ENCODE measurements at places on chromosomes 11 and 22. TPM values are rescaled to one million over a fixed set of nuclear protein-coding genes. Genes with fewer than 3 reads are reported as not detected.

MUC15 gene
- not detected for total RNA-seq

SHISAL1 gene
- total RNA-seq = not detected

POU2AF2 gene
- not detected for total RNA-seq

MYOD1 gene
- total RNA-seq = not detected

DNA sequence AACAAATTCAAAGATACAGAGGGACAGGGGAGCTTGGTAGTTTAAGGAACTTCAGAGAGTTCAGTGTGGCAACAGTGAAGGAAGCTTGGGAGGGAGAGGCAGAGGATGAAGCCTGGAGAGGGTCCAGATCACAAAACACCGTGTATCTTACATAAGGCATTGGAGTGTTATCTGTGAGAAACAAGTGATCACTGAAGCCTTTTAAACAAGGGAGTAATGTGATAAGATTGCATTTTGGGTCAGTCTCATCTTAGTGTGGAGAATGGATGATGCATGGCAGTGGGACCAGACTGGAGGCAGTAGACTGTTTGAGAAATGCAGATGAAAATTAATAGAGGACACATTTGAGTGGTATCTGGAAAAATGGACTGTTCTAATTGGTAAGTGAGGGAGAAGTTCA lies 79.4 kb downstream of the EXT2 start:
- H3K4me3 ChIP-seq = no peak overlapping the region
- H3K4me1 ChIP-seq = peaks cover 3% of the 10 kb centered on the region
- no peak overlapping the region for H3K27ac ChIP-seq
- H3K27me3 ChIP-seq = no peaks in the 10 kb centered on the region

DNA sequence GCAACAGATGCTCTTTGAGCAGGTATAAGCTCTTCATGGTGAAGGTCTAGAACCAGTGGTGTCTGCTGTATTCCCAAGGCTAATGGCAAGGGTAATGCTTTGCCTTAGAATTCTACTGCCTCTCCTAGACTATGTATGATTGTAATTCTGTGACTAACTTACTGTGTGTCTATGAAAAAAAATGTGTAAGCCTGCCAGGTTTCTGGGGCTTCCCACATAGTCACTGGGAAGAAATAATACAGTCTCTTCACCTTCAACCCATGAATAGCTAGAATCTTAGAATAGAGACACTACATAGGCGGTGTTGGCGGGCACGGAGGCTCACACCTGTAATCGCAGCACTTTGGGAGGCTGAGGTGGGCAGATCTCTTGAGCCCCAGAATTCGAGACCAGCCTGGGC lies 84.1 kb downstream of the C11orf91 start:
- H3K36me3 ChIP-seq = no peaks in the 10 kb centered on the region
- no peaks in the 10 kb centered on the region for H3K4me1 ChIP-seq
- DNase-seq = no peak
- H3K27me3 ChIP-seq = peaks cover 13% of the 10 kb centered on the region

GRCh38 chr11:120168108-120168959 lies 30.4 kb upstream of the TRIM29 start:
- H3K27ac ChIP-seq = no peak overlapping the region
- peak overlapping the region; percentile 62 for H3K4me3 ChIP-seq
- peaks cover 3% of the 10 kb centered on the region for H3K4me1 ChIP-seq
- no peak for DNase-seq
- H3K36me3 ChIP-seq = no peaks in the 10 kb centered on the region

DNA sequence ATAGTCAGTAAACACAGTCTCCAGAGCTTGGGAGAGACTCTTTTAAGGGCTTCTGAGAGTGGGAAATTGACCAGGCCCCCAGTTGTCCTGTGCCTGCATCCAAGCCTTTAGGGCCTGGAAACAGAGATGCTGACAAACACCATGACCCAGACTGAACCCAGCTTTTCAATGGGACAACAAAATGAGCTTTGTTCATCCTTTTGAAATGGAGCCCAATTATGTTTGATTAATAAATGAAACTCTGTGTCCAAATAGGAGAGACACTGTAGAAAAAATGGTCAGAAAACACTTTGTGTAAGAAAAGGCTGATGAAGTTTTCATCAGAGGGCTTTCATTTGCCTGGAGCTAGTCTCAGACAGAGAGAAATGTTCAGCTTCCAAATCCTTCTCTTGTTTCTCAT lies 146.0 kb downstream of the RRAS2 start:
- no peak overlapping the region for H3K27ac ChIP-seq
- no peak for DNase-seq
- H3K4me3 ChIP-seq = no peak overlapping the region
- no peaks in the 10 kb centered on the region for H3K27me3 ChIP-seq
- no peaks in the 10 kb centered on the region for H3K4me1 ChIP-seq

DNA sequence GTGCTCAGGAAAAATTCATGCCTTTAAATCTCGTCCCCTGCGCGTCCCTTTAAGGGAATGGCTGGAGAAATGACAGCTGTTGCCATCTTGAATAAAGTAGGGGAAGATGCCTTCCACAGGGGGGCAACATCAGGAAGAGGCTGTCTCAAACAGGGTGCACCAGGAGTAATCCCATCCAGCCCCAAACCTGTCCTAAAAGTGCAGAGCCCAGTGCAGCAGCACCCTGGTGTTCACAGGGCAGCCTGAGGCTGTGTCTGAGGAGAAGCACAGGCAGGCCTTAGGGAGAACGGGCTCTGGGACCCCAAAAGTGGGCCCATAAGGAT lies 10.8 kb upstream of the C11orf96 start:
- H3K4me1 ChIP-seq = peaks cover 7% of the 10 kb centered on the region
- DNase-seq = no peak
- H3K27me3 ChIP-seq = peaks cover 4% of the 10 kb centered on the region
- no peaks in the 10 kb centered on the region for H3K36me3 ChIP-seq
- H3K27ac ChIP-seq = no peak overlapping the region
- no peak overlapping the region for H3K4me3 ChIP-seq

- H3K27me3 ChIP-seq = no peaks in the 10 kb centered on the region
- H3K27ac ChIP-seq = no peak overlapping the region
- no peaks in the 10 kb centered on the region for H3K4me1 ChIP-seq
- H3K36me3 ChIP-seq = no peaks in the 10 kb centered on the region
- DNase-seq = no peak
These were observed 218.7 kb downstream of the INSC start for GRCh38 chr11:15333407-15333806.

GRCh38 chr22:46019351-46019750 lies 42.4 kb upstream of the WNT7B start:
- no peak for DNase-seq
- no peak overlapping the region for H3K4me3 ChIP-seq
- H3K36me3 ChIP-seq = no peaks in the 10 kb centered on the region

GRCh38 chr11:78497293-78497692 lies 77.4 kb downstream of the NARS2 start:
- peaks cover 6% of the 10 kb centered on the region for H3K36me3 ChIP-seq
- no peak overlapping the region for H3K27ac ChIP-seq
- no peak overlapping the region for H3K4me3 ChIP-seq
- no peaks in the 10 kb centered on the region for H3K27me3 ChIP-seq
- no peak for DNase-seq
- H3K4me1 ChIP-seq = peaks cover 7% of the 10 kb centered on the region

DNA sequence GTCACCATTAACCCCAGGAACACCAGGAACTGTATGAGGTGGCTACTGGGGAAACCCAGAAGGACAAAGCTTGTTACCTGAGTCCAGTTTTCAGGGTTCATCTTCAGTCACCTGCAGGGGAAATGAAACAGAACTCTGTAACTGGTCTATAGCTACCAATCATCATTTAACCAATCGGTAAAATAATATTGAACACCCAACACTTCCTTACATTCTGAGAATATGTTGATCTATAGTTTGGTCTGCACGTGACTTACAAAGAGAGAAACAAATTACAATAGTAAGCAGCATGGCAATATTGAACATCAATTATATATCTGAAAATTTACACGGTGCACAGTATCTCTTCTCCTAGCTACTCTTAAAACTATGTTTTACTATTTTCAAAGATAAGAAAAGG lies at the start of gene OR6T1:
Gene OR6T1 (minus strand): TSS at position 101 of the 400 bp plus-strand sequence. CDS start 0 bp downstream, at position 101.
- H3K4me3 ChIP-seq = no peak within 1 kb of the TSS
- no peak for DNase-seq
- no peaks in the 10 kb centered on the region for H3K4me1 ChIP-seq
- peaks cover 5% of the 10 kb centered on the region for H3K27me3 ChIP-seq

DNA sequence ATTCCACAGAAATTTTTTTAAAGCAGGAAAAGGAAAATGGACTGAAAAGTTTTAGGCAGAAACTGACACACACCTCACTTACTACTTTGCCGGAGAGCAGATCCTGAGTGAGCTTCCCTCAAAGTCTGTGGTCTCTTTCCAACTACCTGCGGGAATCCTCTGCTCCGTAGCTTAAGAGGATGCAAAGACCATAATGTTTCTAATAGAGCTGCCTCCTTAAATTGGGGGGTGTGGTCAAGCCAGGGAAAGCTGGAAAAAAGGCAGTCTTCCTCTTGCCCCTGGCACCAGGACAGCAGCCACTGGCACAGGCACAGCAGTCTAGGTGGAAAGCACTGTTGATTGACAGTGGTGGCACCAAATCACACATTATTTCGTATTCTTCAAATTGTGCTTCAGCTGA lies at the start of gene ETS1:
Gene ETS1 (minus strand): TSS at position 144 of the 400 bp plus-strand sequence. CDS start 14,428 bp downstream, outside the sequence.
- H3K27me3 ChIP-seq = no peaks in the 10 kb centered on the region
- H3K36me3 ChIP-seq = no peaks in the 10 kb centered on the region
- DNase-seq = no peak
- H3K4me3 ChIP-seq = no peak within 1 kb of the TSS
- H3K27ac ChIP-seq = no peak within 1 kb of the TSS
- H3K4me1 ChIP-seq = peaks cover 13% of the 10 kb centered on the region

DNA sequence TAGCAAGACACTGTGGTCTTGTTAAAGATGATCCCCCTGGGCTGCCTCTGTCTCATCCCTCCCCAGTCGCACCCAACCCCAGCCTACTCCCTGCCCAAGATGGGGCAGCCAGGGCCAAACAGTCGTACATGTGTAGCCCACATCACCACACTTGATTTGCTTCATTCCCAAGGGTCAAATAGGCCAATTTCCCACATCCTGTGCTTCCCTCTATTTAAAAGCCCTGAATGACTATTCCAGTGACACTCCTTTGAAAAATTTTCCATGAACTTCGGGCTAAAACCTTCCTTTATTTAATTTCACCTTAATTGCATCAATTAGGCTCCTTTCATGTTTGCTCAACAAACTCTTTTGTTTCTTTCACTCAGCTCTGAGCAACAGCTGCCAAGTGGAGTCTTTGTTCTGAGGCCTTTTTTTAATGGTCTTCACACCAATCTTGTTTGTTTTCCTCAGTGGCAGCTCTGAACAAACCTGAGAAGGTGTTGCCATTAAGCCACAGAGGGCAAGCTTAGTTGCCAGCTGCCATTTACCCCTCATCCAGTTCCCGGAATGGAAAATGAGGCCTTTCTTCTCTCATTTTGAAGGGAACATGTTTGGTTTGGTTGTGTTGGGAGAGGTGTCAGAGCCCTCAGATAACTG lies 126.9 kb downstream of the APIP start:
- H3K27me3 ChIP-seq = peaks cover 6% of the 10 kb centered on the region
- no peak for DNase-seq
- no peak overlapping the region for H3K4me3 ChIP-seq
- H3K27ac ChIP-seq = no peak overlapping the region
- no peaks in the 10 kb centered on the region for H3K36me3 ChIP-seq

DNA sequence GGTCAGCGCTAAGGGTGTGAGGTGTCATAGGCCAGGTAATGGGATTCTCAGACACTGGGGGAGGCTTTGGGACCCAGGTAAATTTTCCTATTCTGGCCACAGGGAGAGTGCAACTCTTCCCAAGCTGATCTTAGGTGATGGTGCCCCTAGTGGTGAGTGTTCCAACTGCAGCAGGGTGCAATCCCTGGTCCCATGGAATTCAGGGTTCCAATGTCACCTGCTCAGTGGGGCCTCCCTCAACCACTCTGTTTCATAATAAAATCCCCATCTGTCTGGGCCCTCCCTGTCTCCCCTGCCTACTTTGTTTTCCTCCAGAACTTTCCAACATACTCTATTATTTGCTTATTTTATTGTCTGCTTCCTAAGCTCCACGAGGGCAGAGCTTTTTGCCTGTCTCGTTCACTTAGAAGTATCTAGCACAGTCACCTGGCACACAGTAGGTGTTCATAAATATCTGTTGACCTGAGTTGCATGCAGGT lies 2.9 kb upstream of the SGSM1 start:
- H3K27me3 ChIP-seq = peaks cover 3% of the 10 kb centered on the region
- H3K36me3 ChIP-seq = no peaks in the 10 kb centered on the region
- peaks cover 7% of the 10 kb centered on the region for H3K4me1 ChIP-seq
- DNase-seq = peak; percentile 69

DNA sequence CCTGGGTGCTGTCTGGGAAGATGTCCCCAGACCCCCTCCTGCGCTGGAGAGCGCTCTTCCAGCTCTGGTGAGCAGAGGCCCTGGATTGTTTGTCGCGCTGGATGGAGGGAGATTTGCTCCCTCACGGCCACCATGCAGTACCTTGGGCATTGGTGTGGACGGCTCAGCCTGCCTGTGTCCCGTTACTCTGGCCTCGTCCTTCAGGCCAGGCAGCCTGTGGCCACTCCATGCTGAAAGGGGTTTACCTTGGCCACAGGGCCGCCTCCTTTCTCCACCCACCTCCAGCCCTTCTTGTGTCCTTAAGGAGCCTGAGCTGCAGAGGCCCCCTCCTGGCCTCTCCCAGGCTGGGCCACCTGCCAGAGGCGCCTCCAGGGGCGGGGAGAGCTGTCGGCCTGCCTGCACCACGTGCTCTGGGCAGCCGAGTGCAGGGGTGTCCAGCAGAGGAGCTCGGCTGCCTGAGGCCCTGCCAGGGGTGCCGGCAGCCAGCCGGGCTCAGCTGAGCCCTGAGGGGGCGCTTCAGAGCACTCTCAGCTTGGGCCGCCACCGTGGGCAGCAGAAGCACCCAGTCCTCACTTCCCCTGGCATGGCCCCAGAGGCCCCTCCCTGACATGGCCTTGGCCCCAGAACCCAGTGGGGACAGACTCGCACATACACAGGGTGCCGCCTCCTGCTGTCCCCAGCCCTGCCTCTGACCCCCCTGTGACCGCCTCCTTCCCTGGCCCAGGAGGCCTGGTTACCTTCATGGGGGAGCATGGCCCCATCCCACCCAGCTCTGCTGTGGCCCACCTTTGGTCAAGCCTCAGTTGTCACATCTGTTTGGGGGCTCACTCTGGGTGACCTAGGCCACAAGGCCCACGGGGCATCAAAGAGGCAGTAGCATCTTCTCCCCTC lies 3.4 kb downstream of the CCND1 start:
- H3K27me3 ChIP-seq = peaks cover 19% of the 10 kb centered on the region
- peaks cover 16% of the 10 kb centered on the region for H3K4me1 ChIP-seq
- no peak overlapping the region for H3K4me3 ChIP-seq
- H3K36me3 ChIP-seq = no peaks in the 10 kb centered on the region
- no peak overlapping the region for H3K27ac ChIP-seq

DNA sequence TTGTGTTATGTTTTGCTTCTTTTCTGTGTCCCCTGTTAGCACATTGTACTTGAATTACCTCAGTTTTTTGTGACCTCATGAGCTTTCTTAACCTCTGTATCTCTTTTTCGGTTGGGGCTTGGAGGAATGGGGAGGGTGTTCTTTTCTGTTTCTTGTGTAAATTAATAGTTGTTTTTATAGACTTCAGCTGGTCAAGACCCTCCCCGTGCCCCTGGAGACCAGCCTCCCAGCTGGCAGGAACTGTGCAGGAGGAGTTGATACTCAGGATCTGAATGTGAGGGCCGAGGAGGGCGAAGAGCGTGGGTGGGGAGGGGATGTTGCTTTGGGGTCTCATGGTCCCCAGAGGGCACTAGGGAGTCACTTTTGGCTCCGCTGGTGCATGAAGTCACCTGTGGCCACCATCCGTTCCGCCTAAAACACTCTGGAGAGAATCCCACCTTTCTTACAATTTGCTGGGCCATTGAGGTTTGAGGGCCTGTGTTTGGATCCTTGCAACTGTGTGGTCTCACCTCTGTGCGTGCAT lies 44.3 kb upstream of the NNMT start:
- H3K27ac ChIP-seq = no peak overlapping the region
- DNase-seq = no peak
- H3K4me3 ChIP-seq = no peak overlapping the region
- no peaks in the 10 kb centered on the region for H3K36me3 ChIP-seq
- H3K4me1 ChIP-seq = no peaks in the 10 kb centered on the region
